ENCODE measurements at places on chromosomes 2 and 18.

GRCh38 chr2:151786483-151786882 is 41.7 kb downstream of the ARL5A start:
- no peak for DNase-seq

DNA sequence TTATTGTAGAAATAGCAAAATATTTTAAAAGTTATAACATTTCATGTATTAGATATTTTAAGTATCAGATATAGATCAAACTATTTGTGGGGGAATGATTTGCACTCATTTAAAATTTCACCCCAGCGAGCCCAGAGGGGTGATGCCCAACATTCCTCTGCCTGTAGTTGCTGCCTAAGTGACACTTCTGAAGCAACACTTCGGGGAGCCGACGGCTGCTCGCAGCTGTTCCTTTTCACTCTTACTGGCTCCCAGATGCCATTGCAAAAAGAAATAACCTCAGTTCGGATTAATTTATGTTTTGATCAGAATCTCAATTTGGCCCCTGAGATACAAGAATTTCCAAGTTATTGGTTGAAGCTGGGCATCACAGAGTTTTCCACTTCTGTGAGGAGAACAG is 603.8 kb downstream of the PLCL1 start:
- DNase-seq, result no peak

- no peak for DNase-seq
These were observed 476.3 kb upstream of the VWC2L start for GRCh38 chr2:213934560-213934959.

GRCh38 chr2:148922062-148922461 is 47.0 kb downstream of the KIF5C start:
- no peak for DNase-seq

DNA sequence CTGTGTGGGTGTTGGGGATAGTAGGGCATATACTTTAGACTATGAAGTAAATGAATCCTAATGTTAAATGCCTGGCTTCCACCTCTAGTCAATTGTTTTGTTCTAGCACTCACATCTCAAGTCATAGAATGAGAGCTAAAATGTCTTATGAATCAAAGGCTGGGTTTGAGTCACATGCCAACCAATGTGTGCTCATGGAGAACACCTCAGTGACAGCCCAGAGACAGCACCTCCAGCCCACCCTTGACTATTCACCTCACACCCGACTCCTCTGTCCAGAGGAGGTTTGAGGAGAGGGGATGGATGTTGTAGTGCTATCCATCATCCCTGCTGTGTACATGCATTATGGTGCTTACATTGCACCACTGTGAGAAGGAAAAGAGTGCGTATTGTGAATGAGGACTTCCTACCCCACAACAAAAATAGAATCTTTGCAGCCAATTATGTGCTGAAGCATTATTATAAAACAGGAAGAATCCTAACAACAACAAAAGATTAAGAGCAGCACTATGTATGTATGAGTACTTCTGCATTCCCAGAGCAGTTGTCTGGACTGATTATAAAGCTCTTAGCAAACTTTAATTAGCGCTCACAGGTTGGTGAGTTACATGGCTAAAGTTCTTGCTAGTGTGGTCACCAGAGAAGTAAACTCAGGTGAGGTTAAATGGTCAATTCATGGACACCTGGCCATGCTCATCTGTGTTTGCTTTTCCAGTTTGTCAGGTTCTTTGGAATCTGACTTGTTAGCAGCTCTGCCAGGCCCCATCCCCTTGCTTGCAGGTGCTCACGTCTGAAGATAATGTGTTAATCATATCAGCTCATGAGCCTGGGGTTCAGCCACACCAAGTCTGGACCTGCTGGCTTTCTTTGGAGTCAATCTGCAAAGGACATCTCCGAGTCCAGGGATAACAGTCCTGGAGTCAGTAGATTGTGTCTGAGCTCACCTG is 55.3 kb upstream of the NABP1 start:
- DNase-seq, result peak; percentile 37

- DNase-seq, result no peak
These were observed 531.9 kb downstream of the PARD3B start for GRCh38 chr2:205077159-205077558.

DNA sequence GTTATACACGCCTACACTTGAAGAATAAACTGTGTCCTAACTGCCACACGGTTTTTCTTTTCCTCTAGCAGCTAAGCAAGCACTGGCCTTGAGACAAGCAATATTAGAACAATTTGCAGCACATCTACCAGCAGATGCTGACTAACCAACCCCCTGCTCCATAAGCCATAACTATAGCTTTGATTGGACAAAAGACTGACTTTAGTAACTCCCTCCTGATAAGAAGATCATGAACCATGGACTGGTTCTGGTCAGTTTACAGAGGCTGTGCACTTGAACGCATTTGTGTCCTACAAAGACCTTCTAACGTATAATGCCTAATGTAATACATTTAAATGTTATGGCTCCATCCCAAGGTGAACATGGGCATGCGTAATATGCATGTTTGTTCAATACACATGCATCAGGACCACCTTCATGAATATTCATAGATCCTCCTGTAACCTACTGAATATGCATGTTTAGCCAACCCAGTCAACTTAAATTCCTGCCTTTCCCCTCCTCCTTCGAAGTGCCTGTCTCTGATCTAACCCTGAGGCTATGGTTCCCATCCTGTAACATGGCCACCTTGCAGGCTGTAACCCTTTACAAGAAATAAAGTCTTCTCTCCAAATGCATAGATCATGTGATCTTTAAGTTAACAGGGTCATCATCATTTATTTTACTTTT is 26.5 kb downstream of the SLC4A5 start:
- no peak for DNase-seq

- no peak for DNase-seq
These were observed 33.3 kb upstream of the RMP24 start for GRCh38 chr18:35939138-35939537.

- DNase-seq, result no peak
These were observed 77.1 kb upstream of the GALNT5 start for GRCh38 chr2:157180359-157180758.

DNA sequence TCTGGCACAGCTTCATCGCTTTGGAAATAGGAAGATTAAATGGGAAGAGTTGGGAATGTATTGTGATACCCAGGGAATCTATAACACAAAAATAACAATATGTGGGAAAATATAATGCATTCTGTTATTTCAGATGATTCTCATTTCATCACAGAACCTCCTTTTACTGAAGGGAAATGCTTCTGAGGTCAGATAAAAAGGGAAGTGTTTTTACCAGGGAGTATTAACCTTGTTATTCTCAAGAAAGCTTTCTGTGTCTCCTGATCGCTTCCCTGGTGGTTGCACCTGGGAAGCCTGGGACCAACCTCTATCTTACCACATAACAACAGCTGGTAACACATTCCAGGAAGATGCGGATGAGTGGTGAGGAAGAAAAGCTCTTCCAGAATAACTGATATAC is 47.2 kb downstream of the SCG2 start:
- no peak for DNase-seq

GRCh38 chr2:62467475-62468321 is 38.3 kb downstream of the TMEM17 start:
- DNase-seq, result no peak

DNA sequence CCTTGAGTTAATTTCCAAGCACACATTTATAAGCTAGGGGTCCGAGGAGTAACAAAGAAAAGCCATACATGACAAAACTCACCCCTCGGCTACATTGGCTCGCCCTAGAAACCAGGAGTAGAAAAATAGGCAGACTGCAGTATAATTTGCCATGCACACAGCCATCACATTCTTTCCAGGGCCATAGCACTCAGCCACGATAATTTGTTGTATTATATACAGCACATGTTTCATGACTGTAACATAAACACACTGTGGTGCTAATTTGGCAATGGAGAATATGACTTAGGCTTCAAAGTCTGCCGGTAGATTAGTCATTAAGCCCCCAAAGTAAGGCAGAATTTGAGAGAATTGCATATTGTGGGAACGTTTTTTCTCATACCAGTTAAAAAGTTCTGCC is 254.9 kb downstream of the ZNF521 start:
- no peak for DNase-seq

GRCh38 chr2:67346718-67347407 is 50.3 kb upstream of the ETAA1 start:
- no peak for DNase-seq

DNA sequence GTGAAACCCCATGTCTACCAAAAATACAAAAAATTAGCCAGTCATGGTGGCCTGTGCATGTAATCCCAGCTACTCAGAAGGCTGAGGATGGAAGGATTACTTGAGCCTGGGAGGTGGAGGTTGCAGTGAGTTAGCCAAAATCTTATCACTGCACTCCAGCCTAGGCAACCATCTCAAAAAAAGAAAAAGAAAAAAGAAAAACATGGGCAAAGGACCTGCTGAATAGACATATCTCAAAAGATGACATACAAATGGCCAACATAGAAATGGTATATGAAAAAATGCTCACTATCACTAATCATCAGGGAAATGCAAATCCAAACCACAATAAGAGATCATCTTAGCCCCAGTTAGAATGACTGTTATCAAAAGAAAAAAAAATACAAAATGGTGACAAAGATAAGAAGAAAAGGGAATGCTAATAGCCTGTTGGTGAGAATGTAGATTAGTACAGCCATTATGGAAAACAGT is 1.4 kb upstream of the TGOLN2 start:
- no peak for DNase-seq

- no peak for DNase-seq
These were observed 18.5 kb downstream of the KCNJ13 start for GRCh38 chr2:232757905-232758304.

- no peak for DNase-seq
These were observed 111.9 kb downstream of the NCK2 start for GRCh38 chr2:105856581-105856980.

GRCh38 chr2:105090091-105090490 is 52.2 kb downstream of the MRPS9 start:
- no peak for DNase-seq

- DNase-seq, result no peak
These were observed 361.5 kb downstream of the DSEL start for GRCh38 chr18:67154979-67155378.

DNA sequence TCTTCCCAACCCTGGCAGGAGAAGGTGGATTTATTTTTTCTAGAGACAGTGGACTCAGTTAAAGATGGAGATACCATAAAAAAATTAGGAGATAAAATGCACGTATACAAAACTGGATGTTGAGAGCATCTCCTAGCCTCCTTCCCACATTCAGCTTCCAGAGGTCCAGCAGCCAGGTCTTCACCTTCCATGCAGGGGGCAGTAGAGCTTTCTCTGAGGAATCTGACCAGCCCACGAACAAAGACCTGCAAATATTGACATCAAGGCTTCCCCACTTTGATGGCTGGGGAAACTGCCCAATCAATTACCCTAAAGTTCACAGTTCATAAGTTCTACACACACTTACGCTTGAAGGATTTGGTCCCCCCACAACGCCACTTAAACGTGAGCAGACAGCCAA is 24.5 kb downstream of the AQP4 start:
- DNase-seq, result no peak

GRCh38 chr2:65710779-65711295 is 278.4 kb upstream of the SPRED2 start:
- peak; percentile 39 for DNase-seq

DNA sequence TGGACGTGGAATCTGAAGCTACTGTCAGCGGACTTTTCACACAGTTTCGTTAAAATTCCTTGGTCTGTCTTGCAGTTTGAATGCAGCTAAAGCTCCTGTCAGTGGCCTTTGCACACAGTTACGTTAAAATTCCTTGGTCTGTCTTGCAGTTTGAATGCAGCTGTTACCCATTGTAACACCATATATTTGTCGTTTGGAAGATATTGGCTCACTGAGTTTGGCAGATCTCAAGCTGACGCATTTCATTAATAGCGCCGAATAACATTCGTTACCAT is 1.0 kb downstream of the LIMS1 start:
- DNase-seq, result no peak

GRCh38 chr2:134737671-134738070 is 18.9 kb upstream of the TMEM163 start:
- DNase-seq, result peak; percentile 43

DNA sequence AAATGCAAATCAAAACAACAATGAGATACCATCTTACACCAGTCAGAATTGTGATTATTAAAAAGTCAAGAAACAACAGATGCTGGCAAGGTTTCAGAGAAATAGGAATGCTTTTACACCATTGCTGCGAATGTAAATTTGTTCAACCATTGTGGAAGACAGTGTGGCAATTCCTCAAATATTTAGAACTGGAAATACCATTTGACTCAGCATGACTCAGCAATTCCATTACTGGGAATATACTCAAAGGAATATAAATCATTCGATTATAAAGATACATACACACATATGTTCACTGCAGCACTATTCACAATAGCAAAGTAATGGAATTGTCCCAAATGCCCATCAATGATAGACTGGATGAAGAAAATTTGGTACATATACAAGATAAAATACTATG is 516.7 kb downstream of the ERBB4 start:
- no peak for DNase-seq

DNA sequence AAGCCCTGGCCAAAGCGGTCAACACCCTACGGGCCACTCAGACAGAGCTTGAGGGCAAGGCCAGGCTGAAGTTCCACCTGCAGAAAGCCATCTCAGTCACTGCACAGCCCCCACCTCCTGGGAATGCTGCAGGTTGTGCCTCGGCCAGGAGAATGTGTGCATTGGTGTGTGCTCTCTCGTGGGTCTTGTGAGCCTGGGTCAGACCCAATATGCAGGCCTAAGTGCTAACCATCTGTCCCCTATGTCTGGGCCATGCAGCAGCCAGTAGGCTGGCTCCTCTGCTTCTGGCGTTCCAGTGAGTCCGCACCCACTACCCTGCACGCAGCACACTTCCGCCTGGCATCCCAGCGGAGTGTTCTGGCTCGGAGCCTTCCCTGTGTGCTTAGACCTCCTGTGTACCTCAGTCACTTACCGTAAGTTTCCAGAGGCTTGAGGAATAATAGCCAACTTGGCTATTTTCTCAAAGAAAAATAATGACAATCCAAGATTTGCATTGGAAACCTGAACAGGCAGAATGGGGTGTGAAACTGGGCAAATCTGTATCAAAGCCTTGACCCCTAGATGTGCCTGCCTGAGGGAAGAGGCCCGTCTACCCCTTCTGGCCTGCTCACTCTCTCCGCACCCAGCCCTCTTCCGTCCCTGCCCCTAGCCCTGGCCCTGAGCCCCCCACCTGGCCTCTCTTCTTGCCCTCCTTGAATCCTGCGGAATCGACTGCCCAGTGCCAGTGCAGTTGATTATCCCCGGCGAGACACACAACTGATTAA is 7.2 kb downstream of the SIX3 start:
- no peak for DNase-seq

- DNase-seq, result no peak
These were observed 73.0 kb upstream of the AFF3 start for GRCh38 chr2:100215371-100215770.

- DNase-seq, result no peak
These were observed 64.1 kb upstream of the ZNF532 start for GRCh38 chr18:58800582-58800981.

DNA sequence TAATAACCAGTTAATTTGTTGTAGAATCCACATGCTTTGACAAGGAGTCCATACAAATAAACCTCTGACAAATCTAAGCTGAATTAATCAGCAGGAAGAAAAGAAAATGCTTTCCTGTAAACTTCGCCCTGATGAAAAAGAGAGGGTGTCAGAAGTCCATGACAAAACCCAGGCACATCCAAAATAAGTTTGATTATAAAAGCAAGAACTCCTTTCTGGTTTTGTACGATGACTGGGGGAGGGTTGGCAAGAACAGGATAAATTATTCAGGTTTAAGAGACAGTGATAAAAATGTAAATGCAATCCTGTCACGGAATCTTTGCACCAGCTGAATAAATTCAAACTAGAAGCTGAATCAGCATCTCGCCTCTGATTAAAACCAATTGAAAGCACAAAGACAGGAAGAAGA is 469.2 kb upstream of the TNP1 start:
- no peak for DNase-seq

Data from NCI-H510A treated with DMSO at 0.1 percent for 48 hours (cell line).